Stimulated activated CD4-positive, alpha-beta T cell treated with anti-CD3 and anti-CD28 coated beads, Interleukin-1b, Interleukin-23, amount 100 ng/mL, for 48 hours (primary cell): ENCODE measurements at places on chromosomes 12 and 14.

DNA sequence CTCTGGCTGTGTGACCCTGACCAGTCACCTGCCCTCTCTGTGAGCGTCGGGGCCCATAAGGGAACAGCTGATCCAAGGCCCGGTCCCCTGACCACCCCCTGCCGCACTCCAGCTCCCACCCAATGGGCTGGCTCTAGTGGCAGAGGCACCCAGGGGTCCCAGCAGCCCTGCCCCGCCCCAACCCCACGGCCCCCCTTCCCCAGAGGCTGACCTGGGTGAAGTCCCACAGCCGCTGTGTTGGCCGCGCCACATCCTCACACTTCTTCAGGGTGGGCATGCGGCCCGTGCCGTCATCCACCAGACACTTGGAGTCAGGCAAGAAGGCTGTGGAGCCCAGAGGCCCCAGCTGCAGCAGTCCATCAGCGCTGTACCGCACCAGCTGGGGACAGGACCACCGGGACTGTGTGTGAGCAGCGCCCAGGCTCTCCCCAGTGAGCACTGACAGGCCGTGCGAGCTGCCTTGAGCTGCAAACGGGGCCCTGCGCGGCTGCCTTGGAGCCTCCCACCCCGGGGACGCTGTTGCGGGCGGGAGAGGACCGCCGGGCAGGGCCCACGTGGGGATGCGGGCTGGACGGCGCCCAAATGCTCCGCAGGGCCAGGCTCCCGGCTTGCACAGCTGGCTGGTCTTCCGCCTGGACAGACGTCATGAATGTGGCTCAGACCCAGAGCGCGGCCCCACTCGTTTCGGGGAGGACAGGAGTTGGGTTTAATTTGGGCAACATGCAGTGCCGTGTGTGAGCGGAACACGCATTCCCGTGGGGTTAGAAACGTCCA is 53.5 kb downstream of the NOC4L start:
- no peak for DNase-seq

DNA sequence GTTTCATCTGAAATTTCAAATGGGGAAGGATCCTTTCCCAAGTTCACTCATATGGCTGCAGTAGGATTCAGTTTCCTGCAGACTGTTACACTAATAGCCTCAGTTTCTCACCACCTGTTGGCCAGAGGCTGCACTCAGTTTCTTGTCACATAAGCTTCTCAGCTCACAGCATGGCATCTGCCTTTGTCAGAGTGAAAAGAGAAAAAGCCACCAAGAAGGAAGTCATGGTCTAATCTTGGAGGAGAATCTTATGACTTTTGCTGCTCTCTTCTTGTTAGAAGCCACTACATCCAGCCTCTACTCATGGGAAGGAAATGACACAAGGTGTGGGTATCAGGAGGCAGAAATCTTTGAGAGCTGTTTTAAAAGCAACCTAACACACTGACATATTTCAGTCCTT is 39.4 kb upstream of the BTG1 start:
- DNase-seq, result peak; percentile 12

DNA sequence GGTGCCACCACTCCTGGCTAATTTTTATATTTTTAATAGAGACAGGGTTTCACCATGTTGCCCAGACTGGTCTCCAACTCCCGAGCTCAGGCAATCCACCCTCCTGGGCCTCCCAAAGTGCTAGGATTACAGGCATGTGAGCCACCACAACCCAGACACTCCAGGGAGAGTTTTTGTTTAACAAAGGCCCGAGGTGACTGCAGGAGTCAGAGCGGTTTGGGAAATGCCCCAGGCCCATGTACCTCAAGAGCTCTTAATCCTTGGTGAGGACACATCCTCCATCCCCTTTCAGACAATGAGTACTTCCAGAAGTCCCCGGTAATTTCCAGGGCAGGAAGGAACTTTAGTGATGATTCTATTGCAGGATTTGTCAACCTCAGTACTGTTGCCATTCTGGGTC is 176.0 kb downstream of the ESRRB start:
- no peak for DNase-seq

GRCh38 chr12:49375406-49375805 is 8.1 kb downstream of the SPATS2 start:
- no peak for DNase-seq

DNA sequence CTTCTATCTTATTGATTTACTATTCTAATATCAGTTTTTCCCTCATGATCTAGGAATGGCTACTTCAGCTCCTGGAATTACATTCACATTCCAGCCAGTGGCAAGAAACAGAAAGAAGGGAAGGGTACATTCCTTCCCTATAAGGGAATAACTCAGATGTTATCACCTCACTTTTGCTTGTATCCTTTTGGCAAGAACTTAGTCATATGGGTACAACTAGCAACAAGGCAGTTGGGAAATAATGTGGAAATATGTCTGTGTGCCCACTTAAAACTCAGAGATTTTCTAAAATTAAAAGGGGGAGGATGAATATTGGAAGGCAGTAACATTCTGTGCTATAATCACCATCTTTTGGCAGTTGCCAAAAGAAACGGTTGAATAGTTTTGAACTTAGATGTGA is 85.6 kb downstream of the MSRB3 start:
- DNase-seq, result no peak

GRCh38 chr12:121190523-121191031 is 19.4 kb upstream of the P2RX4 start:
- no peak for DNase-seq

GRCh38 chr14:104277416-104278213 is 139.2 kb downstream of the KIF26A start:
- no peak for DNase-seq

DNA sequence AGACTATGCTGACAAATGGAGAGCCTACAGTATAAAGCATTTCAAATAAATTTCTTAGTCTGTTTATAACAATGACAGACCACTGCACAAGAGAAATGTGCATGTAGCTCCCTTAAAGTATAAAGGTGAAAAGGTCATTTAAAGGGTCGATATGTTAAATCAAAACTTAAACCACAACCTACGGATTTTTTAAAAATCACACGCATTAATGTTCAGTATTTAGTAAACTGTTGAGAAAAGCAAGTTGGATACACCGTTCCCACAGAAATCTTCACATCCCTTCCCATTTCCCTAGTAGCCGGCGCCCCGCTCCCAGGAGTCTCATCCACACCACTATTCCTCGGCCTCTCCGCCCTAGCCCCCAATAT is 614 bp downstream of the FKBP3 start:
- no peak for DNase-seq

DNA sequence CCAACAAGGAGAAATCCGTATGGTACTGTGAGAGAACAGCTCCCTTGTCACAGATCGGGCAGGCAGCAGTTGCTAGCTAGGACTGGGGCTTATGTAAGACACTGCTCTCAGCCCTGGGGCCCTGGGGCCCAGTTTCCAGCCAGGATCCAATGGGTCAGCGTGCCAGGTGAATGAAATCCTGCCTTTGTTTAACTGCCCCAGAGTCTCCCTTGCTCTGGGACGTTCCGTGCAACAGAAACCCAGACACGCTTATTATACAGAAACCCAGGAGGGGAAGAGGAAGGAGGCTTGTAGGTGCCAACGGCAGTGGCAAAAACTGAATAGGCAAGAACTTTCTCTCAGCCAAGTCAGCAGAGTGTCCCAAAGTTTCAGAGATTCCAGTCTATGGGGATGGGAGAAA is 110.6 kb downstream of the DIO2 start:
- DNase-seq, result no peak

- DNase-seq, result no peak
These were observed 58.4 kb downstream of the CCDC85C start for GRCh38 chr14:99545586-99545985.

DNA sequence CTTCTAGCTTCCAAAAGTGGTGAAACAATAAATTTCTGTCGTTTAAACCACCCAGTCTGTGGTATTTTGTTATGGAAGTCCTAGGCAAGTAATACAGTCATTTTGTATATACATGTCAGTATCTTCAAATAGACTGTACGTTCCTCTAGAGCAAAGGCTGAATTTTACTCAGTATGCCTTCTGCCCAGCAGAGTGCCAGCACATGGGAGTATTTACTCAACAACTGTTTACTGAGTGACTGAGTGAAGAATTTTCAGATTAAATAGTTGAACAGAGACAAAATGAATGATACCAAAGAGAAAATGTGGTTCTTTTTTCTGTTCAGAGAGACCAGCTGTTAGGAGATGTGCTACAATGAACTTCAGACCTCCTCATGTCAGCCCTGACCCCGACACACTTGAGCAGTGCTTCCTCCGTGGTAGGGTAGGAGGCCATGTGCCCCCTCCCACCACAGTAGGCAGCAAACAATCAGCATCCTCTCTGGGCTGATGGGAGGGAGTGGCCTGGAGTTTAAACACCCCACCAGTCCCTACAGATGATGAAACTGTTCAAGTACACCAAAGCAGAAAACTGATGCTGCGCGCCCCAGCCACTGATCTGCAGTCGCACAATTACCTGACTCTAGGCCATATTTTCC is 21.7 kb downstream of the BMP4 start:
- DNase-seq, result no peak

GRCh38 chr14:101134161-101134631 is 230.7 kb upstream of the RTL1 start:
- DNase-seq, result no peak

GRCh38 chr12:82883394-82884355 is 197.0 kb downstream of the TMTC2 start:
- DNase-seq, result no peak

DNA sequence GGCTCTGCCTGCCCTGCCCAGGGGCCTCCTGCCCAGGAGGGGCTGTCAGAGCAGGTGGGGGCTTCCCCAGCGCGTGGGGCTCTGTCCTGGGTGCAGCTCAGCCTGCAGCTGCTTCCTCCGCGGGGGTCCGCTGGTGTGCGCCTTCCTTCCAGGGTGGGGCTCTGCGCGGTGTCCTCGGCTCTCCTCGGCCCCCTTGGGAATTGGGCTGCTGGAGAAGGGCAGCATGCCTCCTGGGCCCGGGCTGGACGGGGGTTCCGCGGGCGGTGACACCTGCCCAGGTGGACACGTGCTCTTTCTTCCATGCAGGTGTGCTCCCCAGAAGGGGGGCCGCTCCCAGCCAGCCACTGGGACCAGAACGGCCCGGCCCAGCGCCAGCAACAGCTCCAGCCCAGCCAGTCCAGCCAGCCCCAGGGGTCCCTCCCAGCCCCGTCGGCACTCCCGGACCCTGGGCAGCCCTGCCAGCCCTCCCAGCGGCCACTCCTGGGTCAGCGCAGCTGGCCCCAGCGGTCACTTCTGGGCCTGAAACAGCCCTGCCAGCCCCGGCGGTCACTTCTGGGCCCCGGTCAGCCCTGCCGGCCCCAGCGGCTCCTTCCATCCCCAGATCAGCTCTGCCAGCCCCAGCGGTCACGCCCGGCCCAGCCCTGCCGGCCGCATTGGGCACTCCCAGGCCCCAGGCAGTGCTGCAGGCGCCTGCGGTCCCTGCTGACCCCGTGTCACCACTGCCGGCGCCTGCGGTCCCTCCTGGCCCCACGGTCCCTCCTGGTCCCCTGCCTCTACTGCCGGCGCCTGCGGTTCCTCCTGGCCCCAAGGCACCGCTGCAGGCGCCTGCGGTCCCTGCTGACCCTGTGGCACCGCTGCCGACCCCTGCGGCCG is 19.1 kb downstream of the FBRSL1 start:
- no peak for DNase-seq

GRCh38 chr12:23722655-23723054 is 226.8 kb downstream of the SOX5 start:
- DNase-seq, result no peak
